CD4-positive, CD25-positive, alpha-beta regulatory T cell (primary cell): ENCODE measurements at places on chromosomes 2 and 18. TPM values are rescaled to one million over a fixed set of nuclear protein-coding genes. Genes with fewer than 3 reads are reported as not detected.

DNA sequence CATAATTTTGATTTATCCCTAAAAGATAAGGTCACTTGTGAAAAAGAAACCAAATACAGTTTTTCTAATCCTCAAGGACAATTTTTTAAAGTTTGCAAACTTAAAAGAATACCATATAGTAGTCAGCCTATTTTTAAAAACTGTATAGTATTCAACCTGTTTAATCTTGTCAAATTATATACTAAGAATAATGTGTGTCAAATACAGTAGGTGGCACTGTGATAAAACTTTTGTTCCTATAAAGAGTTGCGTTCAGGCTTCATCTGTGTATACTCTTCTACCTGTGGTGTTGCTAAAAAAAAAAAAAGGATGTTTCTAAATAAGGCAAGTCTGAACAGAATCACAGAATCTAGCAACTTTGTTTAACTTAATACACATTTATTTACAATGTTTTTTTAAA lies 68.6 kb downstream of the CCDC138 start:
- H3K27ac ChIP-seq = no peak overlapping the region
- H3K27me3 ChIP-seq = no peaks in the 10 kb centered on the region
- no peak overlapping the region for H3K4me3 ChIP-seq
- no peak for DNase-seq
- no peaks in the 10 kb centered on the region for H3K36me3 ChIP-seq

GRCh38 chr18:413233-413632 lies 87.3 kb downstream of the COLEC12 start:
- H3K27ac ChIP-seq = no peak overlapping the region
- H3K4me3 ChIP-seq = no peak overlapping the region
- no peaks in the 10 kb centered on the region for H3K4me1 ChIP-seq
- H3K36me3 ChIP-seq = no peaks in the 10 kb centered on the region

DNA sequence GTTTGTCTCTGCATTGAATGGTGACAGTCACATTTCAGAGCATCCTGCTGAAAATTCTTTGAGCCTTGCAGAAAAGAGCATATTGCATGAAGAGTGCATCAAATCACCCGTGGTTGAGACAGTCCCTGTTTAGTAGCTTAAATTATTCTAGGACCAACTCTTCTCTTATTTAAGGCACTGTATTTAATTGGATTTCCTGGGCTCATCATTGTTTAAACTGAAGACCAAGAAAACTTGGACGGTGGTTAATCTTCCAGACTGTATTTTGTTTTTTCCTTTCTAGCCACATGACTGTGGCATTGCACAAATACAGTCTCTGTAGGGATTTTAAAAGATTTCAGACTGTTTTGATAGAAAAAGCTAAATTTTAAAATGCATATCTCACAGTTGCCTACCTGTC lies 114.4 kb downstream of the GALNT3 start:
- H3K36me3 ChIP-seq = no peaks in the 10 kb centered on the region
- H3K27ac ChIP-seq = no peak overlapping the region
- no peaks in the 10 kb centered on the region for H3K4me1 ChIP-seq

- no peaks in the 10 kb centered on the region for H3K4me1 ChIP-seq
- H3K27me3 ChIP-seq = no peaks in the 10 kb centered on the region
- no peak overlapping the region for H3K27ac ChIP-seq
- DNase-seq = no peak
- no peaks in the 10 kb centered on the region for H3K36me3 ChIP-seq
These were observed 350.0 kb downstream of the RND3 start for GRCh38 chr2:150137338-150138069.

- peak overlapping the region; percentile 60 for H3K27ac ChIP-seq
- no peak for DNase-seq
- H3K4me1 ChIP-seq = peaks cover 22% of the 10 kb centered on the region
- no peaks in the 10 kb centered on the region for H3K27me3 ChIP-seq
These were observed 21.0 kb upstream of the CDKL4 start for GRCh38 chr2:39264733-39265132.

GNLY gene
- 2.4 TPM for total RNA-seq

SLC14A1 gene
- 35.1 TPM for total RNA-seq
